ENCODE measurements at places on chromosomes 7 and 10.

DNA sequence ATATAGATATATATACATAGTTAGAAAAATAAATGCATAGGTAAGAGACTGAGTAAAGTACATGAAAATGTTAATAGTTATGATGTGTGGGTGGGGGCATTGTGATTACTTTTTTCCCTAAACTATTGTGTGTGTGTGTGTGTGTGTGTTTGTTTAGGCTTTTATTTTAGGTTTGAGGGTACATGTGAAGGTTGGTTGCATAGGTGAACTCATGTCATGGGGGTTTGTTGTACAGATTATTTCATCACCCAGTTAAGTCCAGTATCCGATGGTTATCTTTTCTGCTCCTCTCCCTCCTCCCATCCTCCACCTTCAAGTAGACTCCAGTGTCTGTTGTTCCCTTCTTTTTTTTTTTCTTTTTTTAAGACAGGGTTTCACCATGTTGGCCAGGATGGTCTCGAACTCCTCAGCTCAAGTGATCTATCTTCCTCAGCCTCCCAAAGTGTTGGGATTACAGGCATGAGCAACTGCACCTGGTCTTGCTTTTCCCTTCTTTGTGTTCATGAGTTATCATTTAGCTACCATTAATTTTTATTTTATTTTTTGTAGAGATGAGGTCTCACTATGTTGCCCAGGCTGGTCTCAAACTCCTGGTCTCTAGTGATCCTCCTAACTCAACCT lies 1.9 kb upstream of the RUFY2 start:
- no peak for DNase-seq

DNA sequence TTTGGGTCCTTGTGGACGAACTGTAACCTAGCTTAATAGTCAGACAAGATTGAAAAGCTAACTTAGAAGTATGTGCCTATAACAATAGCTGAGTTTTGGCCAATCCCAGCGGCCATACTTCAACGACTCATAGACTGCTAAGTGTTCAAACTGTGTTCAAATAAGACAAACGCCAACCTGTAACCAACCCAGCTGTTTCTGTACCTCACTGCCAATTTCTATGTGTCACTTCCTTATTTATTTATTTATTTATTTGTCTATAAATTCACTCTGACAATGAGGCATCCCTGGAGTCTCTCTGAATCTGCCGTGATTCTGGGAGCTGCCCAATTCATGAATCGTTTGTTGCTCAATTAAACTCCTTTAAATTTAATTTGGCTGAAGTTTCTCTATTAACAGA lies 21.7 kb downstream of the ST8SIA6 start:
- DNase-seq = no peak

GRCh38 chr7:31874631-31875386 lies 187.8 kb downstream of the PPP1R17 start:
- no peak for DNase-seq

- no peak for DNase-seq
These were observed 112.0 kb downstream of the RNF32 start for GRCh38 chr7:156752367-156753228.

GRCh38 chr10:17712053-17712452 lies 39.9 kb upstream of the TMEM236 start:
- DNase-seq = no peak

GRCh38 chr10:31864834-31865518 lies 63.7 kb downstream of the ARHGAP12 start:
- no peak for DNase-seq

DNA sequence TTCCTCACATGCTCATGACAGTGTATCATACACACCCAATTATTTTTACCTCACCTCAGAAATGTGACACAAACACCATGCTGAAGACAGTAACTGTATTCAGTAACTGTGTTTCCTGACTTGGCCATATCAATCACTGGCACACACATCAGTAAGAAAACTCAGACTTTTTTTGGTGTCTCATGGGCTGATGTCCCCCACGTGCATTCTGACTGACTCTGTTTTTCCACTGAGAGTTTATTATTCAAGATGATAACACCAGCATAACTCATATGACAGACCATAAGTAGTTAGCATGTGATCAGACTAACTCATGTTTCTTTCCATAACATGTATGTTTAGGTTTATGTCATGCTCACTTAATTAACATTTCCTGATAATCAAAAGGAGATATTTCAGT lies 124.8 kb downstream of the CD36 start:
- no peak for DNase-seq

DNA sequence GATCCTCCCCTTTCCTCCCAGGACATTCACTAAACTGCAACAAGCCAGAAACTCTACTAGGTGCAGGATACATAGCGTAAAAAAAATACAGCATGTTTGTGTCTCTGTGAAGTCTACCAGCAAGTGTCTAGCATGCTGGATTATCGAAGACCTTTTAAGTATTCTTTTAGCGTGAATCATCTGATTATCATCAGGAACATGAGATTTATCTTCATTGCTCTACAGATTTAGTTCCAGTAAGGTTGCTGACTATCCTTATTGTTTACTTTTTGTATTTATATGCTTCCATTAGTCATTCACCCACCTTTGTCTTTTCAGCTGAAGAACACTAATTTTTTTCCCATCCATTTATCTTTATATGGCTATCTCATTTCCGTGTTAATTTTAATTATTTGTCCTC lies 62.8 kb downstream of the PDZD8 start:
- DNase-seq = no peak

GRCh38 chr10:43874984-43875383 lies 226.3 kb upstream of the ZNF32 start:
- no peak for DNase-seq

DNA sequence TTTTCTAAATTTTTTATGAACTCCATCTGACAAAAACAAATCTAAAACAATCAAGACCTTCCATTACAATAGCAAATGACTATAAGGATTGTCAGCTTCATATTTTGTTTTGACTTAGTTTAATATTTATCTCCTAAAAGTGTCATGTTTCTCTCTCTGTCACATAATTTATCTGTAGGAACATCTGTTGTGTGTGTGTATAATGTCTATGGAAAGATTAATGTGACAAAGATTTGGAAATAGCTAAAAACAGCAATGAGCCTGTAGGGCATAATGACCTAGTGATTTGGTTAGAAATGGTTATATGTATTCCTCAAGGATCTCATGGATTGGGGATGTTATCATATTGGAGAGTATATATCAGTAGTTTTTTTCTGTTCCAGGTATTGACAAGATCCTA lies 69.6 kb upstream of the MDFIC start:
- no peak for DNase-seq

DNA sequence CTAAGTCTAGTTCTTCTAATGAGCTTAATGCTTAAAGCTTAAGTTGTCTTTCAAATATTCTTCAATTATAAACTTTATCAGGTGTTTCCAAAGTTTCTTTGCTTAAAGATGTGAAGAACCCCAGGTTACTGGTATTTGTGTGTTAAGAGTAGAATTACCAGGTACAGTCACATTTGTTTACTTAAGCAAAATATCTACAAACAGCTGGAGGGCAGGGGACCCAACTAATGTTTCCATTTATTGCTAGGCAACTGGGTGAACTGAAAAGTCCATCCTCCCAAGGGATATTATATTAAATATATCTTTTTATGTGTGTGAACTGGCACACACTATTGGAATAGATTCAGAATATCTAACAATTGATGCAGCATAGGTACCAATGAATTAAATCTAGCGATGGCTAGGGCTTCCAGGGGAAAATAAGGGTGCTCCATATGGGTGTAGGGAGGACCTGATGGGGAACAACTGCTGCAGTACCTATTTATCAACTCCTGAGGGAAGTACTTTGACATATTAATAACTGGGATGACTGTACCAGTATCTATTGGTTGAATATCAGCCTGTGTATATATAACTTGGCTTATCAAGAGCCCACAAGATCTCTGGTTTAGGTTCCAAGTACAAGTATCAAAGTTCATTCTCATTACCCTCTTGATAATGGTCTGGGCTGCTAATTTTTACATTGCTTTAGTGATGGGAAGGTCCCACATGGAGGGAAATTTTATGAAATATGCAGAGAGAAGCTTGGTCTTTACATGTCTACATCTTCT lies 10.3 kb upstream of the AGR3 start:
- DNase-seq = no peak

DNA sequence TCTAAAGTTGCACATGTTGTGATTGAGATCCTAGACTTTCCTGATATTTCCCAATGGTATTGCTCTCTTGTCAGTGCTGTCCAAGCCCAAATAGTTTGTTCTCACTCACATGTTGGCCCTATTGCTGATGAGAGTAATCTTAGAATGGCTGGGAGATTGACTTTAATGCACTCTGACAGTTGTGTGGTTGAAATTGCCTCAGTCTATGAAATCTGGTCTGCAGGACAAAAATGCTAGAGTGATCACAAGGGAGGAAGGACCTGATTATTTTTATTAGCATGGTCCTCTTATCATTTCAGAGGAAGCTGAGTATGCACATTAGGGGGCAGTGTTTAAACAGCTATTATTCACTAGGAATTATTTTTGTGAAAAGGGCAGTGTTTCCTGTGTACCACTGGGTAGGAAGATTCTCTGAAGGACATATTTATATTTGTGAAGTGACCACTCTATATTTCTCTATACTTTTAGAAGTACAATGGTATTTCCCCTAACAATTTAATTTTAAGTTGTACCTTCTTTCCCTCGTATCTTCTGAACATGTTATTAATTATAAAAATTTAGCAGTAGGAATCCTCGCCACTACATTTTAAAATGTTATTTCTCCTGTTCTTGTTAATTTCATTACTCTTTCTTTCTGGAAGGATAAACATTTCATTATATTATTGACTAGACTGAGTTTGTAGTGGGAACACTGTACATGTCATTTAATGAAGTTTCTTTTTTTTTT lies 64.4 kb downstream of the SUGCT start:
- no peak for DNase-seq

- no peak for DNase-seq
These were observed 39.3 kb downstream of the SEPTIN7 start for GRCh38 chr7:35839860-35840854.

DNA sequence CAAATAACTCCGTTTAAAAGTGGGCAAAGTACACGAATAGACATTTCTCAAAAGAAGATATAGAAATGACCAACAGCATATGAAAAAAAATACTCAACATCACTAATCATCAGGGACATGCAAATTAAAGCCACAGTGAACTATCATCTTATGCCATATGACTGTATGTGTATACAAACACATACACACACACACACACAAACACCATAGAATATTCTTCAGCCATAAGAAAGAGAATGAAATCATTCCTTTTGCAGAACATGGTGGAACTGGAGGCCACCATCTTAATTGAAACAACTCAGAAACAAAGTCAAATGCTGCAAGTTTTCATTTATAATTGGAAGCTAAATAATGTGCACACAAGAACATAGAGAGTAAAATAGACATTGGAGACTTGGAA lies 1019.4 kb downstream of the KCNMA1 start:
- no peak for DNase-seq

GRCh38 chr10:103765981-103766380 lies 89.4 kb downstream of the SH3PXD2A start:
- peak; percentile 77 for DNase-seq

DNA sequence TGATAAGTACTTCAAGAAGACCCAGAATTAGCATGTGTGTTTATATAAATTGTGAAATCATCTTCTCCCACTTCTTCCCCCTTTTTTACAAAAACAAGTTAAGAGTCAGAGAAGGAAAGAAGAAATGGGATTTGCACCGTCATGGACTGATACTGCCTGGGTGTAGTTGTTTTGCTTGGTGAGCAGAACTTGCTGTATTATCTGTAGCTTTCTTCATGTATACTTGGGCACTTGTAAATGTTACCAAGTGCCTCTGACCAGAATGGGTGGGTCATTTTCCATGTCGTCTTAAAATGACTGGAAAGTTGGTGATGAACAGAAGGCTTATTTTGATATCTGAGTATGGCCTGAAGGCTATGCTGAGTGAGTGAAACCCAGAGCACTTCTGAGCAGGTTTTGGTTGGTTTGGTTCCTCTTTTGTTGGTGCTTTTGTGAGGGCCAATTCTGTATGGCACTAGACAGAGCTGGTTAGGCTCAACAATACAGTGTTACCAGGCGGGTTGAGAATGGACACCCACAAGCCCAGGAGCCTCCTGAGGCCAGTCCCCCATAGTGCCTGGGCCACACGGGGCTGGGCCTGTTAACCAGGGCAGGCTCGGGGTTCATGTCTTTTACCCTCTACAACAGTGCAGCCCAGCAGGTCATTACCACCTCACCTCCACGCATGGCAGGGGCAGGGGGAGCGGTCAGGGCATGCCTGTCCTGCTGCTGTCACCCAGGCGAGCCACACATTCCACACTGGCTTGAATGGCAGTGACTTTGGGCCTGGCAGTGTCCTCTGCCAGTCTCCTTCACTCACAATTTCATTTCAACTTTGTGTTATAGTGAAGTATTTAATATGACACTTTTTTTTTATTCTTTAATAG lies 115.1 kb downstream of the CCNY start:
- DNase-seq = no peak

DNA sequence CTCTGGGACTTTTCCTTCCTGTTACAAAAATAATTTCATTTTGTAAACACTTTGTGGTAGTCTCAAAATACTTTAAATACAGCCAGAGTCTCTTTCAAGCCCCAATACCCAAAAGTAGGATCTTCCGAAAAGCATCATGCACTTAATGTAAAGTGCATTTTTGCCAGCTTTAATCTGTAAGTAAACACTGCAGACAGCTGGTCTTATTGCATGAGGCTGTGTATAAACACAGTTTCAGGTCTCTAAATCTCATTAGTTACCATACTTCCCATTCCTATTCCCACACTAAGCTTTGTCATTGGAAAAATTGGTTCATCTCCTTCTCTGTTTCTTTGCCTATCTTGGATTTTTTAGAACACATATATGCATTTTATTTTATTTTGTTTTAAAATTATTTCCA lies 87.6 kb upstream of the GNAI1 start:
- no peak for DNase-seq

- no peak for DNase-seq
These were observed 380.4 kb upstream of the ZMIZ1 start for GRCh38 chr10:78688230-78688900.

- DNase-seq = no peak
These were observed 20.7 kb downstream of the AVL9 start for GRCh38 chr7:32515890-32516550.

DNA sequence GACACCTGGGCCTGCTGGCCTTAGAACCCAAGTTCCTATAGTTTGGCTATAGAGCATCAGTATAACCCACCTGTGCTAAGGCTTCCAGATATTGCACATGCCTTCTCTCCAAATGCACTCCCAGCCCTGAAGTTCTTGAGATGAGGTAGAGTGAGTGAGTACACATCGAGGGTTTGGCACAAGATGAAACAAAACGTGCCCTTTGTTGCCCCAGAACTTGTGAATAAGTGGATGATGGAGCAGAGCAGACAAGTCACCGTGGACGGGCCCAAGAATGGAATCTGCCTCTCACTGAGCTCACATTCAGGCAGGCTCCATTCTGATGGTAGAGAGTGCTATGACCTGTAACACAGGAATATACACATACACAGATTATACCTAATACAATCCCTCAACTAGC lies 73.0 kb upstream of the STK17A start:
- no peak for DNase-seq

All from T-helper 1 cell (primary cell).